Activated CD4-positive, alpha-beta T cell treated with anti-CD3 and anti-CD28 coated beads for 36 hours (primary cell): ENCODE measurements at places on chromosomes 6 and 20. TPM values are rescaled to one million over a fixed set of nuclear protein-coding genes. Genes with fewer than 3 reads are reported as not detected.

GRCh38 chr6:54391577-54391976, 83.3 kb downstream of the TINAG start:
- H3K27me3 ChIP-seq: no peaks in the 10 kb centered on the region
- no peaks in the 10 kb centered on the region for H3K36me3 ChIP-seq
- H3K27ac ChIP-seq: no peak overlapping the region
- H3K4me1 ChIP-seq: no peaks in the 10 kb centered on the region
- DNase-seq: no peak

DNA sequence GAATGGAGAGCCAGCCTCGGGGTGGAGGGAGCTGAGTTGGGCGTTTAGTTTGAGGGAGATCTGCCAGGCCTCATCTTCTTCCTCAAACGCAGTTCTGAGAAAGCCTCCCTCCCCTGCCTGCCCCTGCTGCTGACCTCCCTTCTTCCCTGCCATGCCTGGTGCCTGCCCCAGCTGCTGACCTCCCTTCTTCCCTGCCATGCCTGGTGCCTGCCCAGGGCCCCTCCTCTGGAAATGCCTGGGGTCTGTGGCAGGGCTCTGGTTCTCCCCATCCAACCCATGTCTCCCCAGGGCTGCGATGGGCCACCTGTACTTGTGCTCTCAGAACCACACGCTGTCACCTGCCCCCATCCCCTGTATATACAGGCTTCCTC, 114.6 kb downstream of the VEGFA start:
- no peak overlapping the region for H3K4me3 ChIP-seq
- H3K36me3 ChIP-seq: no peaks in the 10 kb centered on the region
- H3K27ac ChIP-seq: no peak overlapping the region
- no peaks in the 10 kb centered on the region for H3K27me3 ChIP-seq
- no peaks in the 10 kb centered on the region for H3K4me1 ChIP-seq

- no peaks in the 10 kb centered on the region for H3K36me3 ChIP-seq
- H3K27me3 ChIP-seq: no peaks in the 10 kb centered on the region
- DNase-seq: no peak
- H3K4me3 ChIP-seq: no peak overlapping the region
- H3K27ac ChIP-seq: no peak overlapping the region
Observed at GRCh38 chr6:139010674-139011073, 17.9 kb upstream of the ABRACL start.

GRCh38 chr6:92682516-92683398, 736.6 kb downstream of the EPHA7 start:
- DNase-seq: no peak
- H3K27ac ChIP-seq: no peak overlapping the region
- no peaks in the 10 kb centered on the region for H3K27me3 ChIP-seq
- no peaks in the 10 kb centered on the region for H3K36me3 ChIP-seq

DNA sequence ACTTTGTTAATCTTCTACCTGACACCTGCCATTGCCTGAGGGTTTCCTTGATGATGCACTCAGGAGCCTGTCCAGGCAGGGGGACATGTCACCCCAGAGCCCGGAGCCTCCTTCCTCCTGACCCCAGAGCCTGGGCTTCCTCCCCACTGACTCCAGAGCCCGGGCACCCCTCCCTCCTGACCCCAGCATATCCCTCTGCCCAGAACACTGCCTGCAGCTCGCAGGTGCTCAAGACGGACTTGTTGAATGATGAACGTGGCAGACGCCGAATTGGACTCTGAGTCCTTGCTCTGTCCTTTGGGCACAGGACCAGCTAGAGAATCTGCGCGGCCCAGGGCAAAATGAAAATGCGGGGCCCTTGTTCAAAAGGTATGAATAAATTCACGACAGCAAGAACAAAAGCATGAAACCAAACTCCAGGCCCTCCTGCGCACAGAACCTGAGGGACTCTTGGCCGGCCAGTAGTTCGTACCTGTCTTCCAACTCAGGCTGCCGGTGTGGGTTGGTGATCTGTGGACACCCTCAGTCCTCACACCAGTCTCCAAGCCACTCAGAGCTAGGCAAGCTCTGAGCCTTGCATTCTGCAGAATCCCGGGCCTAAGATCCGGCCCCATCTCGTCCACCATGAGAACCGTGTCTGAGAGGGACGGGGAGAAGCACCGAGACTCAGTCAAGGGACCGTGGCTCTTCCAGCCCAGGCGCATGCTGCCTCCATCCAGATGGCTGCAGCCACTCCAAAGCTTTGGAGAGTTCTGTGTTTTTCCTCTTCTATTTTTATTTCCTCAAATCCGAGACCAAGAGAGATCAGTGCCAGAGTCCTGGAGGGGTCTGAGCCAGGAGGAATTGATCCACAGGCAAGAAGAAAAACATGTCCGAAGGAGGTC, 104.7 kb downstream of the BMP7 start:
- DNase-seq: no peak
- H3K27me3 ChIP-seq: peaks cover 8% of the 10 kb centered on the region
- no peak overlapping the region for H3K4me3 ChIP-seq
- H3K4me1 ChIP-seq: no peaks in the 10 kb centered on the region
- no peaks in the 10 kb centered on the region for H3K36me3 ChIP-seq

DNA sequence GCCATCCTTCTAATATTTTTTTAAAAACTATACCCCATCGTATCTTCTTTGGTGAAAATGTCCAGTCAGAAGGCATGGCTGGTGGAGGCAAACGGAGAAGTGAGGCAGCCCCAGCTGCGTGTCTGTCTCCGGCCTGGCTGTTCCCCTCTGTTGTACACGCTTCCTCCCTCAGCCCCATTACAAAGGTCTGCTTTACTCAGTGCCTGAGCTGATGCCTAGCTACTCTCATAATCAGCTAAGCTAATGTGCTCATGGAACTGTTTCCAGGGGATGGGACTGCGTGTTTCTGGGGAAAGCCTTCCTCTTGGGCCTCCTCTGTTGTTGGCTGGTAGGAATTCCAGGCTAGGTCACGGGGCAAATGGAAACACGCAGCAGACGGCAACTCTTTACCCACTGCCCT, 67.3 kb downstream of the PPP1R3G start:
- H3K27me3 ChIP-seq: no peaks in the 10 kb centered on the region
- H3K4me1 ChIP-seq: no peaks in the 10 kb centered on the region

DNA sequence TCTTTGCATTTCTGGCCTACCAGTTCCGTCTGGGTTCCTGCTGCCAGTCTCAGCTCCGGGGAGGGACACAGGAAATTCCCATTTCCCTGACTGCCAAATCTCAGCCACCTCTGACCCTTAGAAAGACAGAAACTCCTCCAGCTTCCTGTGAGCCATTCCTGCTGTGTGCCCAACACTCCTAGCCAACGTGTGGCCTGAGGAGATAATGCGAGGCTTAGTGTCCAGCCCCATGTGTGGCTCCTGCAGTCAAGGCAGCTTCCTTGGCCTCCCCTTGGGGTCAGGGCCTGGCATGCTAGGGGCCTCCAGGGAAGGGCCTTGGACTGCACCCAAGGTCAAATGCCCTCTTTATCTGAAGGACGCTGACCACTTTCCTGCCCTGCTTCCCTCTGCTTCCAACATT, 45.1 kb downstream of the MAFB start:
- H3K27ac ChIP-seq: no peak overlapping the region
- DNase-seq: no peak
- no peak overlapping the region for H3K4me3 ChIP-seq
- H3K27me3 ChIP-seq: peaks cover 9% of the 10 kb centered on the region
- no peaks in the 10 kb centered on the region for H3K4me1 ChIP-seq

GRCh38 chr6:43318011-43318410, 9.4 kb upstream of the CRIP3 start:
- DNase-seq: no peak
- no peaks in the 10 kb centered on the region for H3K4me1 ChIP-seq
- no peak overlapping the region for H3K4me3 ChIP-seq
- H3K27me3 ChIP-seq: no peaks in the 10 kb centered on the region

The PCSK2 gene
- total RNA-seq: not detected

The SEL1L2 gene
- total RNA-seq: not detected

The KIF13A gene
- 0.07 TPM for total RNA-seq
